ENCODE measurements at places on chromosomes 4 and X.
A peak's percentile ranks its signal among the peaks of the same experiment; 100 is the strongest.

GRCh38 chrX:129981752-129982299 lies 609 bp upstream of the BCORL1 start:
- DNase-seq = no peak

DNA sequence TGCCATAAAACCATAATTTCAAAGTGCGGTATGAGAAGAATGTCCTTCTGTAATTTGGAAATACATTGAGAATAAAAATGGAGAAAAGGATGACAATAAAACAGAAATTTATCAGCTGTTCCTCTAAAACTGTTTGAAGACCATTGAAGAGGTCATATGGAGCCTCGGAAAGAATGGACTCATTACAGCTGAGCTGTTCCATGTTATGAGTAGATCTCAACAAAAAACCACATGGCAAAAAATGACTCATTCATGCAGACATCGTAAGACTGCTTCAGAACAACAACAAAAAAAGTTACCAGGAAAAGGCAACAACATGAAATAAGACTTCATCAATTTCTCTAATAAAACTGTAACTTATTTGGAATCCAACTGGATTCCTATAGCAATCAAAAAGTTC lies 39.7 kb downstream of the AKAP4 start:
- no peak for DNase-seq

GRCh38 chrX:146055733-146056132 lies 238.1 kb downstream of the SLITRK2 start:
- DNase-seq = no peak

- no peak for DNase-seq
These were observed 19.7 kb downstream of the GABRE start for GRCh38 chrX:151954730-151955129.

DNA sequence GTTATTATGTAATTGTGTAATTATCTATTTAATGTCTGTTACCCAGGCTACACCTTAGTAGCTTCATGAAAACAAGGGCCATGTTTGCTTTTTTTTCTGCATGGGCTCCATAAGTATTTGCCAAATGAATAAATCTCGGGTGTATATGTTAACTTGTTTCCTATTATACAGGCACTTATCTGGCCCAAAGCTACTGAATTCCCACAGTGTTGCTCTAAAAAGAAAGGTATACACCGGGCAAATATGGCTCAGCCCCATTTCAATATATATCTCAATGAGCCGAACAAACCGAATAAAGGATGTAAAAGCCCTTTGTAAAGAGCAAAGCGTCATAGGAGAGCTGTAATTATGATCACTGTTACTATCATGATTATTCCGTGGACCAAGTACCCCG lies 767 bp downstream of the PAQR3 start:
- DNase-seq = no peak

DNA sequence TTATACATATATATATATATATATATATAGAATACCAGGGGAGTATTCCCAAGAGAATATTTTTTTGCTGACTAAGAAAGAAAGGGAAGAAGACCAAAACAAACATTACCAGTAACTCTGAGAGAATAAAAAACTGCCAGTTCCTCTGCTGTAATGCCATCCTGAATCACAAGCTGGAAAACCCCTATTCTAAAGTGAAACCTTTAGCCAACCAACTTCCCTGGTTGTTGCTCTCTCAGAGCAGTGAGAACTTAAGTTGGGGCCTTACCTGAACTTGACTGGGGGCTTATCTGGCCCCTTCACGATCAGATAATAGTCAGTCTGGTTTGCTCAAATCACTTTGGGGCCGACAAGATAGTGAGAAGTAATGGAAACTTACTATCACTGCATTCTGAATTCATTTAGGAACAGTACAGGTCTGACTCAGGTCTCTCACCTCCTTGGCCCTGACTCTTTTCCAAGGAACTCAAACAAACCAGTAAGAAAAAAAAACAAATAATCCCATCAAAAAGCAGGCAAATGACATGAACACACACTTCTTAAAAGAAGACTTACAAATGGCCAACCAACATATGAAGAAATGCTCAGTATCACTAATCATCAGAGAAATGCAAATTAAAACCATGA lies 62.5 kb downstream of the CD40LG start:
- DNase-seq = peak; percentile 26

DNA sequence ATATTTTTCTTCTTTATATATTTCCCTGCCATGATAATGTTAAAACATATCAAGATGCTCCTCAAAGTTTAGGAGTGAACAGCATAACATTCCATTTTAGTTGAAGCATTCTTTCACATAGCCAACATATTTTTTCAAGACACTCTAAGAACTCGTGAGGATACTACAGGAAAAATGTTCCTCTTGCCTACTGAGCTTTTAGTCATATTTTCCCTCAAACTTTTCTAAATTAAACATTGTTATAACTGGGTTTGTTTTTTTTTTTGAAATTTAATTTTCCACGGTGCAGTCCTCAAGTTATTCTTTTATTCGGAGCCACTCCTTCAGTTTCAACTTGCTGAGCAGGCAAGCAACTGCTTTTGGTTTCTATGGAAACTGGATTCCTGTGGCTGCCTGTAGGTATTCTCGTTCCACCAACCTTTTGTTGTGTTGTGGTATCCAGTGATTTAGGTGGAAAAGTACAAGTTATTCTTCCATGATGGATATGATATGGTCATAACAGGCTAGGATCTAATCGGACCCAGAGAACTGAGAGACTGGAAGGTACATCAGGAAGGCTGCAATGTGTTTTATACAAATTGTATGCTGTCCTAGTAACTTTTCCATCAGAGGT lies 248.0 kb downstream of the TRIML1 start:
- no peak for DNase-seq

- DNase-seq = no peak
These were observed 756 bp upstream of the ADAMTS3 start for GRCh38 chr4:72569719-72570235.

- no peak for DNase-seq
These were observed 189.6 kb downstream of the PACRGL start for GRCh38 chr4:20889901-20890300.

GRCh38 chr4:182955411-182955810 lies 38.2 kb upstream of the DCTD start:
- DNase-seq = no peak

DNA sequence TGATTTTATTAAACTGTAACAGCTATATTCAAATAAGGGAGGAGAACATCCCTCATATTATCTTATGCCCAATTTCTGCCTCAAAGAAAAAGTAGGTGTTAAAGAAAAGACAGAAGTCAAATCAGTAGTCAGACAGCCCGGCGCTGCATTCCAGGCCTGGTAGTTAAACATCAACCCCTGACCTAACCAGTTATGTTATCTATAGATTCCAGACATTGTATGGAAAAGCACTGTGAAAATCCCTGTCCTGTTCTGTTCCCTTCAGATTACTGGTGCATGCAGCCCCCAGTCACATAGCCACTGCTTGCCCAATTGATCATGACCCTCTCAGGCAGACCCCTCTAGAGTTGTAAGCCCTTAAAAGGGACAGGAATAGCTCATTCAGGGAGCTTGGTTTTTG lies 269.9 kb upstream of the GALNT7 start:
- DNase-seq = no peak

DNA sequence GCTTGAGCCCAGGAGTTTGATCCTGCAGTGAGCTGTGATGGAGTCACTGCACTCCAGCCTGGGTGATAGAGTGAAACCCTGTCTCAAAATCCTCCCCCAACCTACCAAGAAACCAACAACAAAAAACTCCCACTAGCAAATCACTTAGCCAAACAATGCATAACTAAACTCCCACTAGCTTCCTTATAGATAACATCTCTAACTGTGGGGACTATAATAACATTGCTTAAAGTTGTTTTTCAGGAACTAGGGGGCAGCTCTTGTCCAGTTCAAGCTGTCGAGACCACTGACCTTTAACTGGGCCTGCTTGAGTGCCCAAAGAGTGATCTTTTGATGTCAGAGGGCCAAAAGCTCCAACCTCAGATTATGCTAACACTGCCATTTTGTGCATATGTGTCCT lies 81.7 kb downstream of the FREM3 start:
- no peak for DNase-seq

DNA sequence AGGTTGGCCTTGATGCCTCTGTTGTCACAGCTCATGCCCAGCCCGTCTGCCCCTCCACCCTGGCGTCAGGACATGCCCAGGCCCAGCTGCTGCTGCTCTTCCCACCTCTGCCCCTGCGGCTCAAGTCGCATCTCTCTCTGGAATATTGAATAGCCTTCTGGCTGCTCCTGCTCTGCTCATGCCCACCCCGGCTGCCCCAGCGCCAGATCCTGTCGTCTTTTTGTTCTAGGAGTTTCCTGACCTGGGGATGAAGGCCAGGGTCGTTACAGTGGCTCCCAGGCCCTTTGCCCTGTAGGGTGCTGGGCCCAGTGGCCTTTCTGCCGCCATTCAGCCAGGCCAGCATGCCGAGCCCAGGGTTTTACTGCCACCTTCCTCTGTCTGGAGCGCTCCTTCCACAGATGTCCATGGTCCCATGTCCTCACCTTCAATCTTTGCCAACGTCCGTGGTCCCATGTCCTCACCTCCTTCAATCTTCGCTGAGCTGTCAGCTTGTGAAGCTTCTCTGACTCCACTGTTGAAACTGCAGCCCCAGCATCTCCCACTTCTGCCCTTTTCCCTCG lies 9.7 kb downstream of the MAEA start:
- DNase-seq = no peak

- no peak for DNase-seq
These were observed 217.0 kb downstream of the GUCY2F start for GRCh38 chrX:109264878-109265277.

GRCh38 chrX:73683236-73683859 lies 120.4 kb downstream of the CHIC1 start:
- DNase-seq = peak; percentile 61

GRCh38 chrX:119410027-119410819 lies 11.1 kb downstream of the SLC25A43 start:
- DNase-seq = peak; percentile 88

- peak; percentile 10 for DNase-seq
These were observed 897 bp upstream of the FBXL5 start for GRCh38 chr4:15656038-15656470.

DNA sequence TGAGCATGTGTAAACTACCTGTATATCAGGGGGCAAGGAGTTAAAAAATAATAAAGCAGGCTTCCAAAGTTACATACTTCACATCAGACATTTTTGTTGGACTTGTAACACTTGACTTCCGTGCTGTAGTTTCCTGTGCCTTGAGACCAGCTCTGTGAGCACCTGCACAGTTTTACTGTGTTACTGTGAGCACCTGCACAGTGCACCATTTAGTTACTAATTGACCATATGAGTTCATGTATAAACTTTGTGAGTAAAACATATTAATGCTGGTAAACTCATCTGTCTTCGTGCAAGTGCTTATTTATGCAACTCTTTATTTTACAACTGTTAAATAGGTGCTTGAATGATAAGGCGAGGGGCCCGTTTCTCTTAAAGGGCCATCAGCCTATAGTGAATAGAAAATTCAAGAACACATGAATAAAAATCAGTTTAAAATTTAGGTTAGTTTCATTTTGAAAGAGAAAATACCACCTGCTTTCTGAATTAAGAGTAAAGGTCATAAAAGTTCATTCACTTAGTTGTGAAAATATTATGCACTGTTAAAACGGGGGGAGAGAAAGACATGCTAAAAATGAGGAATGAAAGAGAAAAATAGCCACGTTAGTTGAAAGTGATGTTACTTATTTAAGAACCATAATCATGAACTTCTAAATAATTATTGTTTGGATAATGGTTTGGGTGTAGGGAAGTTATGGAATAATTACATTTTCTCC lies 42.4 kb downstream of the USP9X start:
- no peak for DNase-seq

DNA sequence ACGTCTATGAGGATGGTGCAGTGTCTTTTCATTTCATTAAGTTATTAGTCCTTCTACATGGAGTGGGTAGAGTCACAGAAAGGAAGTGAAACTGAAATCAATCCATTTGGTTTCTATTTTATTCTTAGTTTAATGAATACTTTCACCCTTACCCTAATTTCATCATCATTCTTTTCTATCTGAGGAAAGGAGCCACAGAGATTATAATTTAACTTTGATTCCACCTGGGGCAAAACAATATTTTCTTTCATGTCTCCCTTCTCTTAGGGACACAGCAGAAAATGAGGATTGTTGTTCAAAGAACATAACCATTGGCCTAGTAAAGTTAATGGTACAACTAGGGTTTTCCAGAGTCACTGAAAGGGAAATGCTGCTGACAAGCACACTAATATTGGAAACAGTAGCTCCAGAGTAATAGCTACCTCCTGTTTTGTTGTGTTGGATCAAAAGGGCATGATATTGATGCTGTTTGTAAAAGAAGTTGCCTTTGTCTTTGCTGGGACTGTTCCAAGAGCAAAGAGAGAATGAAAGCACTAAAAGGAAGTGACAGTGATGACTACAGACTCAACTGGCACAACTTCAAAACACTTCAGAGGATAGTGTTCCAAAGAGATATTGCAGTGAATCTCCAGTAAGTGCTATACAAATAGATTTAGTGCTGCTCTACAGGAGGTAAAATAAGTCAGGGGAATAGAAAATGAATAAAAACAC lies 247.1 kb upstream of the PITX2 start:
- no peak for DNase-seq

DNA sequence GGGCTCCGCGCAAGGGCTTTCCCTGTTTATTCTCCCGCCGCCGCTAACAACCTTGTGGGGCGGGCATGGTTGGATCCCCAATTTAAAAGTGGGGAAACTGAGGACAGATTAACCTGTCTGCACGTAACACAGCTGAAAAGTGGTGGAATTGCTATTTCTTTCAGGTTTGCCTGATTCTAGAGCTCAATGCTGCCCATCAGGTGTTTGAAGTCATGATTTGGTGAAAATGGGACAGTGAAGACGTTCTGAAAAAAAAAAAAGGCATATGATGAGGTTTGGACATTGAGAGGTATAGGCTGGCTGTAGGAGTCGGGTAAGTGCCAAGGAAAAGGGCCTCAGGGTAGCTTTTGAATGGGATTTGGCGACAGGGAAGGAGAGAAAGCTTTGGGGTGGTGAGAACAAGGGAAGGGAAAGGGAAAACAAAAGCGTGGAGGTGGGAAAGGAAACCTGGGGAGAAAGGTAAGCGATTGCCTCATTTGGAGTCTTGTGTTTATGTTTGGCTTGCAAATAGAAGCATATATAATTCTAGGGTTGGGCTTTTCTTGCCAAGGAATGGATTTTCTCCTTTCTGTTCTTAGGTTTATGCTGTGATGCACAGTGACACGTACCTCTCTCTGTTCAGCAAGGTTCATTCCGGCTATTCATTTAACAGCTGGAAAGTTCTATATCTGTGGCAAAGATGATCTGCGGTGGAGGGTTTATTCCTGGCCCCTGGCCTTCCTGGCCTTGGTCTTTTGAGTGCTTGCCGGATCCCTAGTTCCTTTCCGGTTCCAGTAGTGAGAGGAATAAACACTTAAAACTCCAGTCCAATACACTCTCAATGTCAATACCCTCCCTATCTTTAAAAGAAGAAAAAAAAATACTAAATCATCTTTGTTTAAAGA lies 2.4 kb upstream of the STIM2 start:
- DNase-seq = no peak

DNA sequence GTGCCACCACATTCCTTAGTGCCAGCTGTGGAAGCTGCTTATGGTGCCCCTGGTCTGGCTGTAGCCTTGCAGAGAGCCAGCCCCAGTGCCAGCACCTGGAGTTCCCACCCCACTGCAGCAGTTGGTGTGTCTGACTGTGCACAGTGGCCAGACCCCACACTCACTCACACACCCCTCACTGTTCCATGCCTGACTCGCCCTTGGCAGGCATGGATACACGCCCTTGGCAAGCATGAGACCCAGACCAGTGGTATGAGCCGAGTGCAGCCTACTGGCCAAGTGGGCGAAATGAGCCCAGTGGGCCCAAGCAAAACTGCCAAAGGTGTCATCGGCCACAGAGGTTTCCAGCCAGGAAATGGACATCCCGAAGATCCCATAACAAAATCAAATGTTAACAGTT lies 27.4 kb downstream of the NAA11 start:
- no peak for DNase-seq
